Daoy (cell line): ENCODE measurements at places on chromosomes 3 and 15.

GRCh38 chr3:103786296-103786695, 1351.5 kb downstream of the ZPLD1 start:
- DNase-seq = no peak

DNA sequence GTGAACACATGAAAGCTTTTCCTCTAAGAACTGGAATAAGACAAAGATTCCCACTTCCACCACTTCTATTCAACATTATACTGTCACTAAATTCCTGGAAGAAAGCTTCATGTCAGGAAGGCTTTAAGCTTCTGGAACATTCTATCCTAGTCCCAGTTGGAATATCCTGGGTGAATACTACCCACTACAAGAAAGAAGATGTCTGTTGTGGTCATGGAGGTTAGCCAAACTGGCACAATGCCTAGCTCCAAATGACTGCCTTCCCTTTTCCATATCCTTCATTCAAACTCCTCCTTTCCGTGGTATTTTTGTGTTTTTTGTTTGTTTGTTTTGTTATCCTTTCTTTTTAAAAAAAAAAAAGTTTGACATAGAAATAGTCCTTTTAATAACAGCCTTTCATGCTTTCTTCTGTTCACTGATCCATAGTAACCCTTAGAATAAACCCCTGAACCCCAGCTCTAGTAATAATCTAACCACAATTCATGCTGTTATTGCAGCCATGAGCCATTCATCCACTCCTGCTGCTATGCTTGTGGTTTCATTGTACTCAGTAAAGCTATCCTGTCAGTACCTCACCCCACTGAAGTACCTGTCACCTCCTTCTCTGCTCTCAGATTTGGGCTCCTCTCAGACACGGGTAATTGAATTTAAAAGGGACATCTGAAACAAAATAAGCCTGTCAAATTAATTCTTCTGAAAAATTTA, 447.5 kb downstream of the IGSF11 start:
- peak; percentile 43 for DNase-seq

- DNase-seq = no peak
Observed at GRCh38 chr3:42664438-42664803, 10.9 kb downstream of the ZBTB47 start.

- DNase-seq = no peak
Observed at GRCh38 chr3:14536837-14537589, 3.1 kb downstream of the GRIP2 start.

DNA sequence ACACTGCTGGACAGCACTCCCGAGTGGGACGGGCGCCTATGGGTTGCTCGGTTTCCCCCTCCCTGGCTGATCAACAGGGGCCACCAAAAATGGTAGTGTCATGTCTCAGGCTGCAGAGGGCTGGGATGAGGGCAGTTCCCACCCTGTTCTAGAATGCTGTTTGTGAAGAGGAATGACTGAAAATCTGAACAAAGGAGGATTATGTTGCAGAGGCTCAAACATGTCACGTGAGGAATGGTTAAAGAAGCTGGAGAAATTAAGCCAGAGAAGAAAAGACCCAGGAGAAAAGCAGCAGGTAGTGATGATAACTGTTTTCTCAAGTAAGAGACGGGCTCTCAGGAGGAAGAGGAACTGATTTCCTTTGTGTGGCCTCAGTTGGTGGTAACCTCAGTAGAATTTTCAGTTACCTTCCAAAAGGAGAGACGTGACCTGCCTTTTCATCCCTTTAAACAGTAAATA, 10.4 kb downstream of the SPG21 start:
- DNase-seq = no peak

DNA sequence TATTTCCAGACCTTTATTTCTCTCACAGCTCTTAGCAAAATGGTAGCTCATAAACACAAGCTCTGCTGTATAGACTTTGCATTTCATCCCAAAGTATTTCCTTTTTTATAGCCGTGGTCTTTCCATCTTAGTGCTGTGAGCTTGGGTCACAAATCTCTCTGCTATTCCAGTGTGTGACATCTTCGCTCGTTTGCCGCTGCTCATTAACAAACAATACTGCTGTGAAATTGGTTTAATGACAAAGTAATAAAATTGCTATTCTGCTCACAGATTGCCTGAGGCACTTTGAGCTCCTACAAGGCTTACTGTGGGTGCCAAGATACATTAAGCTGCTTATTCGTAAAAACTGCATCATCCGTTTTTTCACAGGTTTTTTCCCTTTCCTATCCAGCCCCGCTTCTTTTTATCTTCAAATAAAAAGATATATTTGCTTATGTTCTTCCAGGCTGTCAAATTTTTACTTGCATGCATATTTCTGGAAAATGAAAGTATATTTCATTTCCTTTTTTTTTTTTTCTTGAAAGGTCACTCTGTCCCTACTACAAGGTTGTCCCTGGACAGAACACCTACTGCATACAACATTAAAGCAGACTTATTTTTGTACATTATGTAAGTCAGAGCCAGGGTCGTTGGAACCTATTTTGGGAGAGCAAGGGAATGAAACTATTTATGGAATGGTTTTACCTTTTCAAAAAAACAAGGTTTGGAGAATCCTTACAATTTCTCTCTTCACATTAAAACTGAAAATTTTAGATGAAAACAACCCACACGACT, 174.5 kb downstream of the MEIS2 start:
- DNase-seq = no peak

DNA sequence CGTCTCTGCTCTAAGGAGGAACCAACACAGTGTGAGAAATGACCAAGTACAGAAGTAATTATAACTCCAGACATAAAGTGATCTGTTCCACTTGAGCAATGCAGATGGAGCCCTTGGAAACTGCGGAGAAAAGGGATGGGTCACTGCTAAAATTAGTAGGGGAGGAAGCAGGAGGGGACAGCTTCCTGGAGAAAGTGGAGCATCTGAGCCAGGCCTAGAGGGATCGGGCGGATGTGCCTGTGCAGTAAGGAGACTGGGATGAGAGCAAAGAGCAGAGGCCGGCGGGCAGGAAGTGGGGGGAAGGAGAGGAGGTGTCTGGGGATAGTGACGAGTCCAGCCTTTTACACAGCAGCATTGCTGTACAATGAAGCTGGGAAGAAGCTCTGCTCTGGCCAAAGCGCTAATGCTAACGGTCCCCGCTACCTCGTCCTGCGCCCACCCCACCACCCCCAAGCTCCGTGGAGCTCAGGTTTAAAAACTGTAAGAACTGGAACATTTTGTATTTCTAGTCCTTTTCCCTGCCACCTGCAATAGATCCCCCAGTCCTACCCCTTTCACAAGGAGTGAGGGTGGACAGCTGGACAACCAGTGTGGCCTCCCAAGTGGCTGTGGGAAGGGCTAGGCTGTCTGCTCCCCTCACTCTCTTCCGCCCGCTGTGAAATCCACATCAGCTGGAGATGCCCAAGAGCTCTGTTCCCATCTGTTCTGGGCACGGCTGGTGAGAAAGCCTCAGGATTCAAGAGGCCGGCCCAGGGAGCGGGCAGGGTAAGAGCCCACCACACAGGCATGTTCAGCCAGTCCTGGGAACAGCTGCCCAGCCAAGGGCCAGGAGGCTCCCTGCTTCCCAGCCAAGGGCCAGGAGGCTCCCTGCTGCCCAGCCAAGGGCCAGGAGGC, 53.0 kb upstream of the HES1 start:
- DNase-seq = no peak

DNA sequence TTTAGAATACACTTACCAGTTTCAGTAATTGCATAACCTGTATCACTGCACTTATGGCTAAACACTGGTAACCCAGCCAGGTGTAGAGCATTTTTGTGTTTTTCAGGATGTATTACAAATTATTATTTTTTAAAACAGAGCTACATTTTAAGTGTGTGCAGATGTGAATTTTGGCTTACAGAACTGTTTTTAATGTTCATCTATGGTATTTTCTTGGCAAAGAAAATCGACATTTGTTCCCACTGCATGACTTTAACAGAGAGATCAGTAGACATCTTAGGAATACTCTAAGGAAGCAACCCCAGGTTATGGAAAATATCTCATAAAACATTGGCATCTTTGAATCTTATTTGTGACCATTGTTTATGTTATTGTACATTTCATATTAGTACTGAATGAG, 73.3 kb downstream of the ATP13A4 start:
- DNase-seq = no peak

- DNase-seq = peak; percentile 10
Observed at GRCh38 chr3:38662544-38662943, 13.1 kb upstream of the SCN5A start.

GRCh38 chr3:111325160-111325718, 216.8 kb upstream of the CD96 start:
- DNase-seq = peak; percentile 19

DNA sequence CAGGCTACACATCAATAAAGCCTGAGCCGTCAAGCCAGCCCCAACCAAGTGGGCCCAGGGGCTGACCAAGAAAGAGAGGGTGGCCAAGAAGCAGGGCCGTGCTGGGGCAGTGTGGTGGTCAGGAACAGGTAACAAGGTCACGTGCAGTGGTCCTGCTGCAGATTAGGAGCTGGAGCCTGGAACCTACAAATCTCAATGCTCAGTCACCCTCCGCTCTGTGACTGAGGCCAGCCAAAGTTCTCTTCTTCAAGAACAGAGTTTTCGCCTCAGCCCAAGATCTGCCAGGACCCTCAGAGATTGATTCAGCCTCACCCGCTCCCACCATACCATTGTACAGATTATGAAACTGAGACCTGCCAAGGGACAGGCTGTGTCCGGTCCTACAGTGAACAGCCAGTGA, 26.9 kb downstream of the GRAMD2A start:
- no peak for DNase-seq

GRCh38 chr3:99317201-99317600, 321.2 kb upstream of the COL8A1 start:
- DNase-seq = no peak

- DNase-seq = peak; percentile 9
Observed at GRCh38 chr15:100601163-100601562, 821 bp downstream of the LINS1 start.

GRCh38 chr3:9278498-9278897, 29.1 kb upstream of the SRGAP3 start:
- no peak for DNase-seq

DNA sequence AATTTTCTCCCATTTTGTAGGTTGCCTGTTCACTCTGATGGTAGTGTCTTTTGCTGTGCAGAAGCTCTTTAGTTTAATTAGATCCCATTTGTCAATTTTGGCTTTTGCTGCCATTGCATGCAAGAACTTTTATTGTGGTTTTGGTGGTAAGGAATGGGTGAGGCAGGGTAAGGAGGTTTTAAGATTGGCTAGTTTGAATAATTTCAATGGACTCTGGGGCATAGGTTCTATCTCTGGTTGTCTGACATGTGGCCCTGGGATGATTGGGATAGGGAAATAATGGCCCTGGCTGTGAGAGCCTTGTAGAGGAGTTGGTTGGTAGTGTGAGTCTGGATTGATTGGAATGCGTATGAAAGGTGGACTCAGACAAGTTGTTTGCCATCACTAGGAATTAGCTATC, 38.0 kb downstream of the SEC22A start:
- DNase-seq = no peak
